ENCODE measurements at places on chromosomes 12 and 14.
A peak's percentile ranks its signal among the peaks of the same experiment; 100 is the strongest.

DNA sequence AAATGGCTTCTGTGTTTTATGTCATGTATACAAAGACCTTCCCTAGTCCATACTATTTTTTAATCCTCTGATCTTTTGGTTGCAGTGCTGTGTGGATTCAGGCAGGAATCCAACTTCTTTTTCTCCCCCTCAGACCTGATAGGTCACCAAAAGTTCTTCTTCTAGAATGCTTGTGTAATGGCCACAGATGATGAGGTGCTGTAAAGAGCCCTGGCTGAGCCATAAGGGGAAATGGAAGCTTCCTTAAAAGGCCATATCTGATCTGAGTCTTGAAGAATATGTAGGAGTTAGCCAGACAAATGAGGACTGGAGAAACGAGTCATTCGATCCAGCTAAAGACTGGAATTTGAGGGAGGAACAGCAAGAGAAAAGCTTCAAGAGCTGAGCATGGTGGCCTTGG is 353.9 kb downstream of the PCNX1 start:
- no peak for DNase-seq

GRCh38 chr12:9936591-9936990 is 4.4 kb upstream of the CLEC2A start:
- no peak for DNase-seq

GRCh38 chr14:68998062-68998461 is 19.0 kb upstream of the ACTN1 start:
- DNase-seq, result no peak

DNA sequence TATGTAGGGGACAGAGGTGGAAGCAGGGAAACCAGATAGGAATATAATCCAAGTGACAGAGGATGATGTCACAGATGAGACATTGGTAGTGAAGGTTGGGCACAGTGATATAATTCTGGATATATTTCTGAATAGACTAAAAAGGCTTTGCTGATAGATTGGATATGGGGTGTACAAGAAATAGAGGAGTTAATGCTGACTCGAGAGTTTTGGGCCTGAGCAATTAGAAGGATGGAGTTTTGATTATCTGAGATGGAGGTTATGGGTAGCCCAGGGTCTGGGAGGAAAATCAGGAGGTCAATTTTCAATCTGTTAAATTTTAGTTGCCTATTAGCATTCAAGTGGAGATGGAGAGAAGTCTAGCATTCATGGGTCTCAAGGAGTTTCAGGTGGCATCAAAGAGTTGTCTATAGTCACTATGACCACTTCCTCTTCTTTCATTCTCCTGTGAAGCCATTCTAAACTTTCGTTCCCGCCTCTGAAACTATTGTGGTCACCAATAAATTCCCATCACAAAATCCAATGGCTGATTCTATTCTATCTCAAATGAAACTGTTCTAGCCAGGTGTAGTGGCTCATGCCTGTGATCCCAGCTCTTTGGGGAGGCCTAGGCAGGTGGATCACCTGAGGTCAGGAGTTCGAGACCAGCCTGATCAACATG is 10.6 kb upstream of the ANO6 start:
- DNase-seq, result no peak

- no peak for DNase-seq
Observed at GRCh38 chr12:19710811-19711793, 271.8 kb downstream of the AEBP2 start.

DNA sequence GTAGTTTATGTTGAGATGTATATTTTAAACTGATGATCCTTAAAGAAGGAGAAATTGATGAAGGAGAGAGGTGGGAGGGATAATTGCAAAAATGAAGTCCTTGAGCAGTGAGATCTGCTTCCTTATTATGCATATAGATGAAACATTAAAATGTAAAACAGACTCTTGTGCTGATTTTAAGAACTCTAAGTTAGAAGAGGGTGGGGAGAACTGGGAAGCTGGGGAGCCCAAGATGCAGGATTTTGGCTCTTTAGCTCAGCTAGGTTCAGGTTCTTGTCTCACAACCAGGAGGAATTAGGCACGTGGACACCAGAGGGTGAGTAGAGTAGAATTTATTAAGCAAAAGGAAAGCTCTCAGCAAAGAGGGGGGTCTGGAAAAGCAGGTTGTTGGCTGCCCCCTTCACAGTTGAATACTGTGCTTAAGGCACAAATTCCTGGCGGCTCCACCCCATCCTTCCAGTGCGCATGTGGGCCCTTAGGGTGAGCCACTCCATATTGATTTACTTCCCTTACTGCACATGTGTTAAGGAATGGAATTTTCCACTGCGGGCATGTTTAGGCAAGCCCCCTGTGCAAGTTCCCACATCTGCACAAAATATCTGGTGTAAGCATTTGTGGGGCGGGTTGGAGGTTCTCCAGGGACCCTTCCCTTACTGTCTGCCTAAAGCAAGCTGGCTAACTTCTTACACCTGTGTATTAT is 141.9 kb downstream of the BICD1 start:
- no peak for DNase-seq

DNA sequence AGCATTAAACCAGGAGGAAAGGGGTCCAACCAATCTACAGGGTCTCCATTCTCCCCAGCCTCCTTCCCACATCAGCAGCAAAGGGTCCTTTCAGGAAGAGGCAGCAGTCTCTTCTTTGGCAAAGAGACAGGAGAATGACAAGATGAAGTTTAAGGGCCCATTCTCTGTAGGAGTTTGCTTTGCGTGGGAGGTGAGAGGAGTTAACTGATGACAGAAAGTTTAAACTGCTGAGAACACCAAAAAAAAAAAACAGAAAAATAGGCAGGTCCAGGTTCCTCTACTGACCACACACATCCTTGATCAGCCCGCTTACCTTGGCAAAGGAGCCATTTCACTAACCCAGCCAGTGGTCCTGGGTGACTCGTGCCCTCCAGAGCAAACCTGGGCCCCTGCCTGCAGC is 5.7 kb downstream of the SLC6A13 start:
- DNase-seq, result no peak

- DNase-seq, result no peak
Observed at GRCh38 chr14:50961605-50962221, 17.4 kb upstream of the PYGL start.

- DNase-seq, result no peak
Observed at GRCh38 chr12:69783365-69783764, 41.7 kb upstream of the MYRFL start.

GRCh38 chr14:75283833-75284563 is 5.4 kb downstream of the FOS start:
- no peak for DNase-seq

DNA sequence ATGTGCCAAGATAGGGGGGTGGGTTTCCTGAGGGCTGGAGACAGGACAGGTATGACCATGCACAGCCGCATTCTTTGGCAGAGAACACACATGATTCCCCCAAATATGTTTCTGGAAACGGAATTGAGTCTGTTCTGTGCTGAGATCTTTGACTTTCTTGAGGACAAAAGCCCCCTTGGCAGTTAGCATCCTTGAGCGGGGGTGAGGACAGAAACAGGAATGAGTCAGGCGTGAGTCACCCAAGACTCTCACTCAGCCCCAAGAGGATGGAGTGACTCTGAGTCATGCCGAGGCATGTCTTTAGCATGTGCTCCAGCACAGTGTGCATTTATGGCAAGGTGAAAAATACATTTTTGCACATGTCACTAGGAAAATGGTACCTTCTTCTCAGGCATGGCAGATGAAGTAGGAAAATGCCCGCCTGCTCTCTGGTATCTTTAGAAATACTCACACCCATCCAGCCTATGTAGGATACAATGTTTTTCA is 52.1 kb downstream of the DAD1 start:
- peak; percentile 74 for DNase-seq

- DNase-seq, result no peak
Observed at GRCh38 chr14:100639280-100639679, 52.1 kb upstream of the BEGAIN start.

GRCh38 chr14:61542848-61543790 is 152.2 kb upstream of the HIF1A start:
- no peak for DNase-seq

DNA sequence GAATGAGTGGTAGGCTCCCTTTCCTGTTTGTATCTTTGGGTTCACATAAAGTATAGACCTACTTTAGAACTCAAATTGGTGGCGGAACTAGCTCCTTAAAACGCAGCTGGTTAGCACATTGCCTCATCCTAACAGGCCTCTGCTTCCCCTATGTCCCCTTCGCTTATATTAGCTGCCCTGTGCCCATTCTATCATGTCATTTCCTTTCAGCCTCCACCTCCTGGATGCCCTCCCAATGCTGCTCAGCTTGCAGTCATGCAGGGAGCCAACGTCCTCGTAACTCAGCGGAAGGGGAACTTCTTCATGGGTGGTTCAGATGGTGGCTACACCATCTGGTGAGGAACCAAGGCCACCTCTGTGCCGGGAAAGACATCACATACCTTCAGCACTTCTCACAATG is 3.5 kb downstream of the DAZAP2 start:
- DNase-seq, result no peak

- no peak for DNase-seq
Observed at GRCh38 chr14:80315681-80316080, 104.4 kb upstream of the DIO2 start.

DNA sequence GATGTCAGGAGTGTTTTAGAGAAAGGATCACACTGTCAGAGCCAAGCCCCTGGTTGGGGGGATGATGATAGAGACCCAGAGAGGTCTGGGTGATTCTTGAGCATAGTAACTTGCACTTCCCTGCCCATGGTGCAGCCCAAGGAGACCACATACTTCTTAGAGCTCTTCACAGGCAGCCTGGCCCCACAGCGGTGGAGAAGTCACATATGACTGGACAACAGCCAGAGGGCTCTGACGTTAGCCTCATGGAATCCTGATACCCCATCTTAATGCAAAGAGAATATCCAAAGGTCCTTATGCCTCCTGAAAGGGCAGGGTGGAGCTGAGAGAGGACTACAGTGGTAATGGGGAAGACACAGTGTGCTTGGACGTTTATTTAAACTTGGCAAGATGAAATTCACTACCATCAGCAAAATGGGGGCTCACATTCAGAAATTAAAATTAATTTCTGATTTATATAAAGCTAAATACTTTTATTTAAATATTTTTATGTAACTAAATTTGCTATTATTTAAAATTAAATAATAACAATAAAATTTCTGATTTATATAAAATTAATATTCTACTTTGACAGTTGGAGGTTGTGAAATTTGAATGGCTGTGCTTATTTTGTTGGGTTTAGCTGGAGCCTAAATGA is 131.3 kb downstream of the KTN1 start:
- no peak for DNase-seq

DNA sequence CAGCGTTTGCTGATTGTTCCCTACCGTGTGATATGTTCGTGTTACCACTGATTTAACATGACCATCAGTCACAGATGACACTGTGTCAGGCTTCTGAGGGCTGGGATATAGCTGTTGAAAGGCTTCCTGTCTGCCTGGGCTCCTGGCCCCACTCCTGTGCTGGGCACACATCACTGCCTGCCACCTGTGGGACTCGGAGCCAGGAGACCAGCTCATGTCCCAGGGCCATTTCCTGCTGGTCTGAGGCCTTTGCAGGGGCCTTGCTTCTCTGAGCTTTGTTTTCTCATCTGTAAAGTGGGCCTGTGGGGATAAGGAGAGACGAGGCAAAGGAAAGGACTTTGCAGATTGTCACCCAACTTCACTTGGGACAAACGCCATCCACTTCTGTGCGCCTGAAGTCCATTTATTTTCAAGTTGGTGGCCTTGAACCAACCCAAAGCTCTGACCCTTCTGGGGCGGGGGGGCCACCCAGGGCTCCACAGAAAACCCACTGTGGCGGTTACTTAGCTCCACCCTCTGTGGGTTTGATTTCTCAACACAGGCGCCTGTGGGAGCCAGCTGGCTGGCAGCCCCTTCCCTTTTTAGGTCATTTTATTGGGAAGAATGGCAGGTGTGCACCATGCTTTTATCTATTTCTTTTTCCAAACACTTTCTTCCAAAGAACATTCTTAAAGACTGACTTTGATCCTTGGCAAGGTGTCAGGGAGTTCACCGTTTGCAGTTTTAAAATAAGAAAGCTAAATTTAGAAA is 54.1 kb downstream of the BEGAIN start:
- no peak for DNase-seq

DNA sequence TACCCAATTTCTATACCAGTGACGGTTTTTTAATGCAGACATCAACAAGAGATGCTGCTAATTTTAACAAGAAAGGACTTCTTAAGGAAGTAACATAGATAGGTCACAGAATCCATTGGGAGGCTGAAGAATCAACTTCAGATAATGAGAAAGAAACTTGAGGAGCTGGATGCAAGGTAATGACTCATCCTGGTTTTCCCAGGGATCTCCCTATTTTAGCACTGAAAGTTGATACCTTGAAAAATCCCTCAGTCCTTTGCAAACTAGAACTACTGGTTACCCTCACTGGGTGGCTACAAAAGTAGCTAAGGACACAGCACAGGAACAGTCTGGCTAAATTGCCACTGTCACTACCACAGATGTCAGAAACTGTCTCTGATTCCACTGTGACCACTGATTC is 561.9 kb downstream of the FLRT2 start:
- DNase-seq, result no peak

DNA sequence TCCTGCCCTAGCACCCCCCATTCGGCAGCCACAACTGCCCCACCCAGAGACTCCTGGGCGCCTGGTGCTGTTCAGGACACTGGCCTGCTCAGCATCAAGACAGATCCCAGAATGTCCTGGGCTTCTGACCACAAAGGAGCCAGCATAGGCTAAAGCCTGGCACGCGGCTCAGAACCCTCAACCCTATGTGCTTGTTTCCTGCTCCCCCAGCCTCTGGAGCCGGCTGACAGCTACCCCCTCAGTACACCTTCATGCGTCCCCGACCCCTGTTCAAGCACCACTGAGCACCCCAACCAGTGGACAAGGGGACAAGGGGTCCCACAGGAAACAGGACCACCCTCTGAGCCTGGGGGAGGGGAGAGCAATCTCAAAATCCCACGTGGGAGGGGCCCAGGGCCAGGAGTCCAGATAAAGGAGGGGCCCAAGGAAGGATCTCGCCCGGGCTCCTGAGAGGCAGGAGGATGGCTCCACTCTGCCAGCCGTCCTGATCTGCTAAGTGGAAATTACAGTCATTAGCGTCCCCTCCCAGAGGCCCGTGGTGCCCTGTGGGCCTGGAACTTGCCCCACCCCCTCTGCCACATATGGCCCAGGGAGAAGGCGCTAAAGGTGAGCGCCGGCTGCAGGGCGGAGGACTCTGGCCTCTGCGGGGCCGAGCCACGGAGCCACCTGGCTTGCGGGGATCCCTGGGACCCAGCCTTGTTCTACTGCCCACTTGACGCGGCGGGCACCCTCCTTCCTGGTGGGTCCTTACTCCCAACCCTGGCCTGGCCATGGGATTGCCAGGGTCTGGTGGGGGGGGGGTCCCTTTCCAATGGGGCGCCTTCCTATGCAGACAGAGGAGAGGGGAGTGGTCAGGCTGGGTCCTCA is 27.2 kb upstream of the GPR132 start:
- no peak for DNase-seq

- no peak for DNase-seq
Observed at GRCh38 chr12:110316861-110317260, 35.8 kb downstream of the ATP2A2 start.

DNA sequence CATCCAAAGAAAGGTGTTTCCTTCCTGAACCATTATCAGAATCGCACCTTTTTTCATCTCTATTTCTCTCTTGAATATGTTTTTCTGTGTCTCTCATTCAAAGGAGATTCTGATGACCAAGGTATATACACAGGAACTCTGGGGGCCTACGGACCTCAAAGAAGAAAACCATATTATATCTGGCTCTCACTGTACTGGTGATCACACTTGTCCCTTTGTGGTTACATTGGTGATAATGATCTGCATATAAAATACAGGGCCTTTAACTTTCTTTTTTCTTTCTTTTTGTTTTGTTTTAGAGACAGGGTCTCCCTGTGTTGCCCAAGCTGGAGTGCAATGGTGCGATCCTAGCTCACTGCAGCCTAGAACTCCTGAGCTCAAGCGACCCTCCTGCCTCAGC is 185.2 kb upstream of the AMIGO2 start:
- no peak for DNase-seq
